ENCODE measurements at places on chromosomes 5 and 9.

DNA sequence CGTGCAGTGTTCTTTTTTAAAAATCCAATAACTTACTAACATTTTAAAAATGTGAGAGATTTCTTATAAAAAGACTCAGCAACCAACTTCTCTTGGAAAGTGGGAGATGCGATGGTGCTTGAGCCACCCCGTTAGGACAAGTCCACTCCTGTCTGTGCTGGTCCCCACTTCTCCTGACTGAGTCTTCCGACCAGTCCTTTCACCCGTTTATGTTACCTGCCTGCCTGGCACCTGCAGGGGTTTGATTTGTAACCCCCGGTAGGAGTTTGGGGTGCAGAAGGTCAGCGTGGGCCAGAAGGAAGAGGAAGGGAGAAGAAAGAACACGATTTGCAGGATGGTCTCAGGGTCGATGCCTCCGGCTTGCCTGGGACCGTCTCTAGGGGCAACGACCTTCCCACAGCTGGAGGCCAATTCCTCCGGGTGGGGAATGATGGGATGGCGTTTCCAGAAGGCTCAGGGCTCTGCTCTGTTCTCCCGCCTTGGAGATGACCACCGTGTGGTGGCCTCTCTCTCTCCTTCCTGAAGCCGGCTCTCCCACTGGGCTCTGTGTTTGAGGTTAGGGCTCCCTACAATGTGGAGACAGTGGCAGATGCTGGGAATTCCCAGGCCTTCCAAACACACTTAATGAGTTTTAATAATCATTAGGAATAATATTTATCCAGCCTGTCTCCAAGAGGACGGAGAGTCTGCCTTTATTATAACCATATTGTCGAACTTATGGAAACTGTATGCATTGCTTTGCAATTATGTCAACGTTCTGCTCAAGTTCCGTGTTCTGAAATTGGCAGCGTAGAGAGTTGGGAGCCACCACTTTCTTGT is 14.8 kb downstream of the COL27A1 start:
- DNase-seq: no peak

GRCh38 chr5:10303699-10304170 is 4.0 kb downstream of the CMBL start:
- no peak for DNase-seq

GRCh38 chr9:107345327-107345726 is 62.2 kb downstream of the RAD23B start:
- DNase-seq: no peak

GRCh38 chr9:129773262-129774048 is 20.6 kb upstream of the PTGES start:
- DNase-seq: no peak

- DNase-seq: no peak
Measured at GRCh38 chr5:148454576-148454975, 70.8 kb downstream of the FBXO38 start.

GRCh38 chr9:16257604-16258003 is 612.9 kb downstream of the BNC2 start:
- DNase-seq: no peak

All from neuronal stem cell (in vitro differentiated cells).